T follicular helper cell (primary cell): ENCODE measurements at places on chromosomes 4 and X.

- DNase-seq, result no peak
Observed at GRCh38 chr4:7156328-7156727, 36.0 kb upstream of the SORCS2 start.

DNA sequence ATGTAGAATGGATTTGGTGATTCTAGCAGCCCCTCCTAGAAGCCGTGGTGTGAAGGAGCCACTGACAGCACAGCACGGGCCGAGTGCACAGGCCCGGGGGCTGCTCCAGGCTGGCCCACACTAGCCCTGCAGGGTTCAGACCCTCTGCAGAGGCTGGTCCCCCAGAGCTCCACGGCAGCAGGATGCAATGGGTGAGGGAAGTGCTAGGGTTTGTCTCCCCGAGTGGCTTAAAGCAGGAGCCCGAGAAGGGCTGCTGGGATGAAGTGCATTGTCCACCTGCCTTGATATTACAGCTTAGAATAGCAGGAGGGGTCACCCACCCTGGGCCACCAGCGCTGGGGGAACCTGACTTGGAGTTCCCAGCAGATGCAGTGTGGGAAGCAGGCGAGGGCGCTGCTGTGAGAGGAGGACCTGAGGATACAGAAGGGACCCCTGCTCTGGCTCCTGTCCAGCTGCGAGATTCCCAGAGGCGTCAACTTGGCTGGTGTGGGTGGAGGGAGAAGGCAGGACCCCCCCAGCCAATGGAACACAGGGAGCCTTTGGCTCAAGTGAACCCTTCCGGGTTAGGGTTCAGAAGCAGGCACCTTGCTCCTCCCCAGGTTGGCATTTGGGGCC is 30.0 kb downstream of the WDR1 start:
- no peak for DNase-seq

GRCh38 chr4:38034986-38035882 is 75.0 kb downstream of the PTTG2 start:
- peak; percentile 23 for DNase-seq

DNA sequence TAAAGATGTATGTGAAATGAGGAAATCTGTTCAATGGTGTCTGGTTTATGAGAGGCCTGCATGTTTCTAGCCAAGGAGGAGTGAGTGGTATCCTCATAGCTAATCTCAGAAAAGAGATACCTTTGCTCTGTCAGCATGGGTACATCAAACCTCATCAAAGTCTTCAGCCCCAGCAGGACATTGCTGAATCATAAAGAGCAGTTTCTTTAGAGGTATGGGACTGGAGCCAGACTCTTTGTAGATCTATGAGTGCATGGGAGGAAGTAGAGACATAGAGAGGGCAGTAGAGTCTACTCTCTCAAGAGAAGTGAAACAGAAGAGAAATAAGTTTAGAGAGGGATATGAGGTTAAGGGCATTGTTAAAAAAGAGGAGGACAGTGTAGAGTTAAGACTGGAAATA is 1950.9 kb downstream of the ARAP2 start:
- no peak for DNase-seq

DNA sequence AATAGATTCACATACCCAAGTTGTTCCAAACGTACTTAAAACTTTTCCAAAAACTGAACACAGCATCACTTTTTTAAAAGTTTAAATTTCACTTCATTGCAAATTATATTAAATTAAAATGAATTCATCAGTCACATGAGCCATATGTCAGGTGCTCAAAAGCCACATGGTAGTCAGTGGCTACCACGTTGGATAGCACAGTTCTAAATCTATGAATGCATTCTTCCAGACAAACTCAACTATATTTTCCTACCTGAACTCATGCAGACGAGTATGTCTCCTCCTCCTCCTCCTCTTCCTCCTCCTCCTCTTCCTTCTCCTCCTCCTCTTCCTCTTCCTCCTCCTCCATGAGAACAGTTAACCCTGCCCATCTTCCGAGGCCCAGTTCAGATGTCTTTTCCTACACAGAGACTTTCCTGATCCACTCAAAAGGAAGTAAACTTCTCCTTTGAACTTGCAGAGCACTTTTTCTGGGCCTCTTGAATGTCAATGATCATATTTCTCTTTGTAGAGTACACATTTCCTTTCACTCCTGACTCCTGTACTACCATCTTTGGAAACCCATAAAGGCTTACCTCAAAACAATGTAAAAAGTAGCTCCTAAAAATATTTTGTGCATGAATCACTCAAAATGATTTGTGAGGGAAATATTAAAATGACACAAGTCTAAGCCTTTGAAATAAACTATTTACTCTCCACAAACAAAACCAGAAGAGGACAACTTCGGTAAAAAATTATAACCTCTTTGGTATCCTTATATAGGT is 172.6 kb downstream of the AMELX start:
- no peak for DNase-seq

GRCh38 chr4:26281881-26282280 is 38.9 kb upstream of the RBPJ start:
- DNase-seq, result no peak

DNA sequence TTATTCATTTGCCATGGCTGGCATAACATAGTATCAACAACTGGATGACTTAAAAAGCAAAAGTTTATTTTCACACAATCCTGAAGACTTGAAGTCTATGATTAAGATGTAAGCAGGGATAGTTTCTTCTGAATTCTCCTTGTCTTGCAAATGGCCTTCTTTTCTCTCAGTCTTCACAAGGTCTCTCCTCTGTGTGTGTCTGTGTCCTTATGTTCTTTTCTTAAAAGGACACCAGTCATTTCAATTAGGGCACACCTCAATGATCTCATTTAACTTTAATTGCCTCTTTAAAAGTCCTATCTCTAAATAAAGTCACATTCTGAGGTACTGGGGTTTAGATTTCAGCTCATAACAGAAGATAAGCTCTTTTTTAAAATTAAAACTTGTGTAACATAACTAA is 399.7 kb downstream of the PABPC4L start:
- no peak for DNase-seq

DNA sequence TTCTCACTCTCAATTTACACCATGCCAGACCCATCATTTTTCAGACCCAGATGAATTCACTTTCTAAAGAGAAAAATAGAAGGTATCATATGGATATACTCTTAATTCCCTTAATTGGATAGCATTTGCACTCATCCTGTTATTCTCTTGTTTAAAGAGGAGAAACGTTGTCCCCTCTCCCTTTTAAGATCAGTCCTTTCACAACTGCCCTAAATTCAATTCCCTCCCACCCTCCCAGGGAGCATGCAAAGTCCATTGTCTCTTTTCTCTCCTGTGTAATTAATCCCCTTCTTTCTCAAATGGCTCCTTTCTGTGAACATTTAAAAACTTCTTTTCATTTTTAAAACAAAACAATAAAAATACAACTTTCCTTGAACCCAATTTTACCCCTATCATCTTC is 124.7 kb upstream of the TLL1 start:
- DNase-seq, result no peak

DNA sequence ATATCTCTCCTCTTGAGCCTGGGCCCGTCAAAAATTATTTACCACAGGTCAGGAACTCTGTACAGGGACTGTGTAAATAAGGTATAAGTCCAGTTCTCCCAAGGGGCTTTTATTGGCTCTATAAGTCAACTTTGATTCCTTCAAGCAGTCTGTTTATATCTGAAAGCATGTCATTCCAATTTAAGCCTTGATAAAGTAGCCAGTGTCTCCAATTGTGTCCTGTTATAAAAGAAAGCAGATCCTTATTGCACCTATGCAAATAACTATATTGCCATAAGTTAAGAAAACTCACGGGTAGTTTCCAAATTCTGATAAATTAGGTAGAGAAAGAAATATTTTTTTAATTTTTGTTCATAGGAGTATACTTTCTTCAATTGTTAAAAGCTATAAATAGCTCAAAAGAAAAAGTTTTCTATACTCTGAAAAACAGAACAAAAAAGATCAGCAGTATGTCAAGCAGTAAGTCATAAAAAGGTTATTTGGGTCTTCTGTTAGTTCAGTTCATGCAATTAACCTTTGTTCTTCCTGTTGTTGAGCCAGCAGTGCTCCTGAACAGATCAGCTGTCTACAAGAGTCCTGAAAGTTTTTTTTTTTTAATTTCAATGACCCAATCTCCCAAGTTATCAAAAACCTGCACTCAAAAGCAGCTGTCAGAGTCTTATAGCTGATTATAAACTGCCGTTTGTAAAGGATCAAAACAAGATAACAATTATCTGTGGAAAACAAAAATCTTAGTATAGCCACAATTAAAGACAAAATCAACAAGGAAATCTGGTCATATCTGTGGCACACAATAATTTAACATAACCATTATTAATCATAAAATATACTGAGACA is 178.4 kb upstream of the GALNT7 start:
- no peak for DNase-seq

DNA sequence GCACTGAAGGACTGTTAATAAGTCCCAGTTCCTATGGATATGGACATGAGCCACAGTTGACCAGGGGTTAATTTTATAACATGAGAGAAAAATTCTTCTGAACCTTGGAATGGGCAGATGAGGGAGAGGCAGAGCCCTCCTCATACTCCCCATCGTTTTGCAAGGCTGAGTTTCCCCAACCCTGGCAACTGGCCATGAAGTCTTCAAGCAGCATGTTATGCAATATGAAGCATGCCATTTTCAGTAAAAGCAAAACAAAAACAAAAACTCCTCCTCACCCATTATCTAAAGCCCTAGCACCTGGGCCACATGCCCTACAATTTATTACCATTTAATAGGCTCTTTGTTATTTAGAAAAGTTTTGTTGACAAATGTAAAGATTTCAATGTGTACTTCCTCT is 64.5 kb downstream of the GPC4 start:
- no peak for DNase-seq

- DNase-seq, result no peak
Observed at GRCh38 chr4:7387925-7388324, 46.8 kb downstream of the PSAPL1 start.

- DNase-seq, result no peak
Observed at GRCh38 chr4:15706646-15707362, 3.9 kb downstream of the BST1 start.

- no peak for DNase-seq
Observed at GRCh38 chrX:69083801-69084200, 81.5 kb downstream of the PJA1 start.
